ENCODE measurements at places on chromosomes 3 and 15.

GRCh38 chr15:66735909-66736305 lies 33.9 kb downstream of the SMAD6 start:
- DNase-seq = no peak

- DNase-seq = no peak
These were observed 165.8 kb downstream of the MECOM start for GRCh38 chr3:169497567-169498257.

- no peak for DNase-seq
These were observed 63.3 kb upstream of the TLE3 start for GRCh38 chr15:70160803-70161565.

- DNase-seq = no peak
These were observed 11.9 kb downstream of the TAGLN3 start for GRCh38 chr3:112010636-112011035.

GRCh38 chr15:70466305-70466704 lies 297.1 kb downstream of the UACA start:
- no peak for DNase-seq

GRCh38 chr15:92074646-92075045 lies 221.1 kb downstream of the SLCO3A1 start:
- DNase-seq = no peak

GRCh38 chr3:179149951-179150350 lies 1.8 kb downstream of the PIK3CA start:
- DNase-seq = no peak

DNA sequence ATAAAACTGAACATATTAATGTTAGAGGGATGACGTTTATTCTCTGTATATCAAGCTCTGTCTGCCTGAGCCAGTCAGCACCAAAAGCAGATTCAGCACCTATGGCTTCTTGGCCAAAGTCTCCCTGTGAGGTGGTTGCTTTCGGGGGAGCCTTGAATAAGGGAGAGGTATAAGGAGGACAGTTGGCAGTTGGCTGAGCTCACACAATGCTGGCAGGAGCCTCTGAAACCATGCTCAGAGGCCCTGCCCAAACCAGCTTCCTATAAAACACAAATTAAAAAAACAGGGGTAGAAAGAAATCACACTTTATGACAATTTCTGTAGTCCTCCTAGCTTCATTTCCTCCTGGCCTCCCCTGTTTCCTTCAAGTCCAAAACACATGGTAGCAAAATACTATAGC lies 18.8 kb downstream of the ARHGEF3 start:
- no peak for DNase-seq

DNA sequence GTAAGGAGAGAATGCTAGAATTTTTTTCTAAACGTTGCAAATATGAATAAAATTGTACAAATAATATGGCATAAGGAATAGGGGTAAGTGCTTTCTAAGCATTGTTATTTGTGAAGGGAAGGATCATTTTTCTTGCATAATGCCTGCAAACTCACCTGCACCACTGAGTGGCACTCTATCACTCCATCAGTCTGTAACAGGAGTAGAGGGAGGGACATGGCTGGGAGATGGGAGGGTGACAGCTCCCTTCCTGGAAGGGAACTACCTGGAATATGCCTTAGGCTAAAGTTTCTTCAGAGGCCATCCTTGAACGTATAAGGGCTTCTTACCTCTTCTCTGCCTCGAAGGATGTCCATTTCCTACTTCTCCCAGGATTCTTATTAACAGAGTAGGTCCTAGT lies 3.0 kb downstream of the NAALADL2 start:
- DNase-seq = no peak

DNA sequence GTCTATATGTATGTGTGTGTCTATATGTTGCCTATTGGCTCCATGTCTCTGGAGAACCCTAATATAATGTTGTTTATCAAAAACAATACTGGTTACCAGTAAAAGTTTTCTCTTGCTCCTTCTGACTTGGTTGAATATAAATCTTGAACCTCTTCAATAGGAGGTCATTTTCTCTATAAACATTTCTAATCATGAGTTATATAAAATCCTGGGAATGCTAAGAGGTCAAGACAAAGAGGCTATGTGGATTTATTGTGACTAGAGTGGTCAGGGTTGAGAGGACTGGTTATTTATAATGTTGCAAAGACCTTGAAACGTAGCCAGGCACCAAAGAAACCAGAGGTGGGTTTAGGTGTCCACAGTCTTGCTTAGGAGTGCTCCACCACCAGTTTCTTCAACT lies 1.2 kb upstream of the MINDY4B start:
- DNase-seq = no peak

GRCh38 chr15:56919609-56920366 lies 1.3 kb downstream of the TCF12 start:
- DNase-seq = no peak

GRCh38 chr15:89822611-89822950 lies 7.9 kb upstream of the ANPEP start:
- no peak for DNase-seq

DNA sequence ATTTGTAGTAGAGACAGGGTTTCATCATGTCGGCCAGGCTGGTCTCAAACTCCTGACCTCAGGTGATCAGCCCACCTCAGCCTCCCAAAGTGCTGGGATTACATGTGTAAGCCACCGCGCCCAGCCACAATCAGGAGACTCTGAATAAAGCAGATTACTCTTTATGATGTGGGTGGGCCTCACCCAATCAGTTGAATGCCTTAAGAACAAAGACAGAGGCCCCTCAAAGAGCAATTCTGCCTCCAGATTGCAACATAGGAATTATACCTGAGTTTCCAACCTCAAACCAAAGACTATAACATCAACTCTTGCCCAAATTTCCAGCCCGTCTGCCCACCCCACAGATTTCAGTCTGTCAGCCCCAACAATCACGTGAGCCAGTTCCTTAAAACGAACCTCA lies 18.8 kb upstream of the FAM174B start:
- DNase-seq = no peak

Data from immature natural killer cell (primary cell).